NB4 (cell line): ENCODE measurements at places on chromosomes 12 and 14.
A peak's percentile ranks its signal among the peaks of the same experiment; 100 is the strongest.

DNA sequence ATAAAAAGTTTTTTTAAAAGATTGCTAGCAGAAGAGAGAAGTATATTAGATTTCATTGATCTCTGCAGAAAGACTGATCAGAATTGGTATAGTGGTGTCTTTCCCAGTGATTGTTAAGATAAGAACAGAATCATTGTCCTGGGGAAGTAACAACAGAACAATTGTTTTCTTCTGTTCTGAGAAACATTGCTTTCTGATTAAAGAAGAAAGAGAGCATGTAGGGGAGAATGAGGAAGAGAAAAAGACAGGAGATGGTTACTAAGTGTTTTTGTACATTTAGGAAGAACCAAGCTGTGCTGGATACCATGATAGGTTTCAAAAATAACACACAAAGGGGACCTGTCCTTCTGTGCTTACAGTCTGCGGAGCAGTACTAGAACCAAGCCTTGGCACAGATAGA, 5.0 kb downstream of the USP30 start:
- no peak for DNase-seq

GRCh38 chr14:63504648-63505047, 38.5 kb downstream of the PPP2R5E start:
- no peak for DNase-seq

DNA sequence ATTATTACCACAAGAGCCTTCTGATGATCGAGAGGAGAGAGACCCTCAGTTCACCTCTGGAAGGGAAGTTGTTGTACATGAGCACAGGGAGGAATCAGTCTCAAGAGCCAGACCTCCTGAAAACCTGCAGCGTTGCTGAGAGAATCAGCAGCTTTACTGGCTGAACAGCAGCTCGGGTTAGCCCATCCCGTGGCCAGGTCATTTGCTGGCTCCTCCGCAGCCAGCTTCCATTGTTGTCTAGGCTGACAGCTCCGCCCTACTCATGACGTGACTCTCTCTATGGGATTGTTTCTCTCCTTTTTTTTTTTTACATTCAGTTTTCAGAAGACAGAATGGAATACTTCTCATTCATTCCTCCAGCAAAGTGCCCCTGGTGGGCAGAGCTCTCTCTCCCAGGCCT, 69.9 kb downstream of the TGFB3 start:
- DNase-seq, result no peak

DNA sequence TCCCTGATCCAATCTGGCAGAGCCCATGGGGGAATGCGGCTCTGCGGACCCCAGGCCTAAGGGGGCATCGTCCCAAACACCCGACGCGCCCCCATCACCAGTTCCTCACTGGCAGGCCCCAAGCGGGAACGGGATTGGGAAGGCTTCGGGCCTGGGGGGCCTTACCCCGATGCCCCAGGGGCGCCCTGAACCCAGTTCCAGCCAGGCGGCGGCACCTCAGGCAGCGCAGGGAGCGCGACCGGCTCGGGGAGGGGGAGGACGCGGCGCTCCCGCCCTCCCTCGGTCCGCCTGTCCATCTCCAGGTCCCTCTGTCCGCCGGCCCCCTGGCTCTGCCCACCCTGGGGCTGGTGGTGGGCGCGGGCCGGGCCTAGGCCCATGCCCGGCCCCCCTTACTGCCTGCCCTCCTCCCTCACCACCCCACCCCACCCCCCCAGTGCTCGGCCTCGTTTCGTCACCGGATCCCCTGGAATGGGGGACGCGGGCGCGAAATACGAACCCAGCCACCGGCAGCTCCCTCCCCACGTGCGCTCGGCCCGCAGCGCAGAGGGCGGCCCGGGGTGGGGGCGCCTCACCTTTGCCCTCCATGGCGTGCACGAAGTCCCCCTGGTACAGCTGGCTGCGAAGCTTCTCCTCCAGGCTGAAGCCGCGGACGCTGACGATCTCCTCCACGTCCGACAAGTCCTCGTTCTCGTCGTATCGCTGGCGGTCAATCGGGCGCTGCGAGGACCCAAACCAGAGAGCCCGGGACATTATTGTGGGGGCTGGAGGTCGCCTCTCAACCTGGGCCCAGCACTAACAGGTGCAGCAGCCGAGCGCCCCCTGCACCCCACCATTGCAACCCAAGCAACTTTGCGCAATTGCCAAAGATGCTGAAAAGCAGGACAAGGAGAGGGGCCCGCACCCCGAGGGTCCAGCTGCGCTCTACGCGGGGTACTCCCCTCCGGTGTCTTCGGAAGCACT, 2.3 kb downstream of the KDM2B start:
- peak; percentile 62 for DNase-seq

DNA sequence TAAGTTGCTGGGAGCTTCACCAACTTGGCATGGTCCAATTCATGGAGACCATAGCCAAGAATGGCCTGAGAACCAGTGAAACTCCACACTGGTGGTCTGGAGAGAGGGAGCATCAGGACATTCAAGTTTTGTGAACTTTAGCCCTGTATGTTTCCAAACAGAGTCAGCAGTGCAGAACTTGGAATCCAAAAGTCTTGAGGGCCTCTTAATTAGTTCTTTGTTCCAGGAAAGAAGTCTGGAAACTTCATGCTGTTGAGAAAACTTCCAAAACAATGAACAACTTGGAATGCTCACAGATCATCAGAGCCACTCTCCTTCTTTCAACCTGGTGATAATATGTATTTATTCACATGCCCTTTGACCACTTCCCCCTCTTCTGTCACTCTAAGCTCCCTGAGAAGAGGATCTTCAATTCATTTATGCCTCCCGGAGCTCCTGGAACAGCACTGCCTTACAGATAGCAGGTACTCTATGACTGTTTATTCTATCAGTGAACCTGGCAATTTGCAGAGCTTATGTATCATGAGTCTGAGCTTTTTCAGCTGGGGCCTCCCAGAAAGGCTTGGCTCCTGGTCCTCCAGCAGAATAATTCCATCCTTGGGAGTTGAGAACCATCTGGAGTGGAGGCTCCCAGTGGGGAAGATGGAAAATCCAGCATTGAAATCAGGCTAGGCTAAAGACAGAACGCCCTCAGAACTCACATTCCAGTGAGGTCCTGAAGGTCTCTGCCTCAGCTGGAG, 191.4 kb downstream of the KTN1 start:
- DNase-seq, result no peak

- DNase-seq, result no peak
Measured at GRCh38 chr12:46370380-46370734, 2.2 kb downstream of the SLC38A2 start.

- DNase-seq, result peak; percentile 62
Measured at GRCh38 chr14:64337888-64338615, 43.9 kb upstream of the ESR2 start.

GRCh38 chr12:113006641-113007040, 28.3 kb downstream of the OAS2 start:
- no peak for DNase-seq
